ENCODE measurements at places on chromosomes 3 and 15.

DNA sequence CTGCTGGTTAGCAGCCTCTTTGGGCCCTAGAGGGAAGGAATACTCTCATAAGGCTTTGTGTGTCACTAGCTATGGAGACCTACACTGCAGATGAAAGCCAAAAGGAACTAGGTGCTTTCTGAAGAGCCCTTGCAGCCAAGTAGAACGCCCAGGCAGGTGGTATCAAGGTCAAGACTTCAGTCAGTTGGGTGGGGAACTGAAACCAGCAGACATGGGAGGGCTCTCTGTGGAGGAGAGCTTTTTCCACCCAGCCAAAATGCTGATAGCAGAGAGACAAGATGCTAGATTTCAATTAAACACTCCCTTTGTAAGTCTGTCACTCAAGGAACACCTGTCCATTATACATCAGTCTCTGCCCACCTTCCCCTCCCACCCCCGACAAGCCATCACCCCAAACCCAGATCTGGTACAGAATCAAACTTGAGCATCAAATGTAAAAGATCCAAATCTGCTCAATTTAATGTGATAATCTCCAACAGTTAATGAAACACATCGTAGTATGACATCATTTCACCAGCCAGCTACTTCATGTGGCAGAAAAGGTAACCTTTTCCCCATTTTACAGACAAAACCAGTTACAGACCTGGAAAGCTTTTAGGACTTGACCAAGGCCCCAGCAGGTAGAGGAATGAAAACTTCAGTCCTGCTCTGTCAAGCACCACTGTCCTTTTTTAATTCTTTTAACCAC, 14.6 kb downstream of the MRPS25 start:
- no peak for DNase-seq

GRCh38 chr15:65087411-65087810, 10.9 kb downstream of the KBTBD13 start:
- DNase-seq: no peak

GRCh38 chr15:93035953-93036810, 52.8 kb downstream of the RGMA start:
- DNase-seq: peak; percentile 76

DNA sequence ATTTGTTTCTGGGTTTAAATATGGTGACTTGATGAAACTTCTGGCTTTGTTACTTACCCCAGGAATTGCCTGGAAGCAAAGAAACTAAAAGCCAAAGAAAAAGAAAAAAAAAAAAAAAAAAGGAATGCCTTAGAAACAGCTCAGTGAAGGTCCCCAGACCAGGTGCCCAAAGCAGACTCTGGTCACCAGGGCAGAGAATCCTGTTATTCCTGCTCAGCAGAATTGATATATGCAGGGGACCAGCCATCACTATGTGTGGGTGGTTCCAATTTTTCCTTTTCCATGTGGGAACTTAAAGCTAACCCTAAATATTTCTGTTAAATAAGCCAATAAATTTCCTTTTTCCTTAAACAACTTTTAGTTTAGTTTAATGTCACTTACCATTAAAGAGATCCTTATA, 100.8 kb upstream of the TPRG1 start:
- no peak for DNase-seq

DNA sequence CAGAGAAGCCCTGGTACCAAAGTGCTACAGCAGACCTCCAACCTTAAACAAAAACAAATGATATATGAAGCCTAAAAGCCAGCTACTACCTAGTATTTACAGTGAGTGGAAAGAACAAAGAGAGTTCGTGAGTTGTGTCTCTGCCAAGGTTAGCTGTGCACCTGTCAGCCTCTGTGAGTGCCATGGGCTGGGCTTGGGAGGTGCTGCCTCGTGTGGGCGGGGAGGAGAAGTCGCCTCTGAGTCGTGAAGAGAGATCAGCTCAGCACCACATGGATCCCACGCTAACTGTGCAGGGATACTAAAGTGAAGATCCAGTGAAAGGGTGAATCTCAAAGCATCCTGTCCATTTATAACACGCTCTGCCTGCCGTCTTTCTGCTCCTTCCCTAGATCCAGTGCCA, 101.9 kb downstream of the CHDH start:
- DNase-seq: no peak

- no peak for DNase-seq
These were observed 22.7 kb upstream of the CHL1 start for GRCh38 chr3:173886-174285.

DNA sequence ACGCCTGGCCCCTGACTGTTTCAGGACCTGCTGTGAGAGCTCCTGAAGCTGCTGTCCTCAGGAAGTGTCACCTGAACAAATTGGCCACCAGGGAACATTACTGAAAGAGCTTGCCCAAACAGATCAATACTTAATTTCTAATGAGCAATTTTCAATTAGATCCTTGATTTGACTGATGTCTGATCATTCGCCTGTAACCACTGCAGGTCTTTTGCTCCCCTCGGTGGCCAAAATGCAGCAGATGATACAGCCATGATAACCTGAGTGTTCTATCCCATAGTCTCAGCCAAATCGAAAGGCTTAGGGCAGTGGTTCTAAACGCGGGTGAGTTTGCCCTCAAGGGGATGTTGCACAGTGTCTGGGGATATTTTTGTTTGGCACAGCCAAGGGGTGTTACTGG, 57.6 kb upstream of the MEX3B start:
- DNase-seq: no peak

DNA sequence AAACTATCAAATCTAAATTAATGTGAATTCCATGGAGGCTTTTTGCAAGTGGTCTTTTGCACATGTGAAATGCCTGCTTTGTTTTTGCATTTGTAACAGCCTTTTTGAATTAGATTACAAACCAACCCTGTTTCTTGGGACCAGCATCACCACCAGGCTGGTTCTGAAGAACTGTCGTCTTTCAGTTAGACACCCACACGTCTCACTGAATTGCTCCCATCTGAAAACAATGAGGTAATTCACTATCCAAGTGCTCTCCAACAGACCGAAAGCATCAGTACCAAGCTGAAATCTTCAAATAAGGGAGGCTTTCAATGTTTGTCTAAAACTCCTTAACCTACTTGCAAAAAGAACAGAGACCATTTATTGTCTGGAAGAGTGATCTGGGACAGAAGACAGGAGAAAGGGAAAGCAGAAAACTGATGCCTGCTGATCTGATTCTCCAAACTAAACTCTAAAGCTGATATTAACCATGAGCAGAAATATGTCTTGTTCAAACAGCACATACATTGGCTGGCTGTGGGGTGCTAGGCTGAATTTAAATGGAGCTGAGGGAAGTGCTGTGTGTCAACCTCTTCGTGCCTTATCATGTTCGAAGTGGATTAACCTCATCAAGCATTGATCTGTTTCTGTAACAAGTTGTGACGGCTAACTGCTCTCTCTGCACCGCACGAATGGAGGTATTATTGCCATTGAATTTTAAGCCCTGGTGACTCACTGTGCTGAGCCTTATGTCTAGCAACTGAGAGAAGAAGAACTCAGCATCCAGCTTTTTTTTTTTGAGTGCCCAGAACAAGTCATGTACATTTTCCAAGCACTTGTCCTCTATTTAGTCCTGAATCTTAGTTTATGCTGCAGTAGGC, 213.7 kb upstream of the P2RY1 start:
- no peak for DNase-seq

- no peak for DNase-seq
These were observed 194.8 kb upstream of the PFN2 start for GRCh38 chr3:150165396-150166094.

DNA sequence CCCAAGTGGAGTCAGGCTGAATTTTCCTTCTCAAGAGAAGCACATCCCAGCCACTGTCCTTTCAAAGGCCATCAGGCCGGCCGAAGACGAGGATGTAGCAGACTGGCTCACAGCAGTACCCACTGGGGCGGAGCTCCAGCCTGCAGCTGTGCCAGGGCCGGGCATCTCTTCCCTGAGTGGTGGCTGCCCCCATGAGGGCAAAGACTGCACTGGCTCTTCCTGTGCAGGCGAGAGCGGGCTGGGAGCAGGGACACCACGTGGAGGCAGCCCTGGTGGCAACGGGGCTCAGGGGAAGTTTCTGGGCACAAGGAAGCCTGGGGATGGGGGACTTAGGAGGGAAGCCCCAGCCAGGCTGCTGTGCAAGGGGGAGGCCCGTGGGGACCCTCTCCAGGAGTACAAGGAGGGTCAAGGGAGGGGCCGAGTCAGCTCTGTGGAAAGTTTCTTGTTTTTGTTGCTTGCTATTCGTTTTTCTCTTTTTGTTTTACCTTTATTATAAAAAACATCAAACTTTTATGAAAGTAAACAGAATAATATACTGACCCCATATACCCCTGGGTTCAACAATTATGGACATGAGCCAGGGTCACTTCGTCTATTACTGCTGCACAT, 66.1 kb downstream of the RPN1 start:
- DNase-seq: peak; percentile 79

DNA sequence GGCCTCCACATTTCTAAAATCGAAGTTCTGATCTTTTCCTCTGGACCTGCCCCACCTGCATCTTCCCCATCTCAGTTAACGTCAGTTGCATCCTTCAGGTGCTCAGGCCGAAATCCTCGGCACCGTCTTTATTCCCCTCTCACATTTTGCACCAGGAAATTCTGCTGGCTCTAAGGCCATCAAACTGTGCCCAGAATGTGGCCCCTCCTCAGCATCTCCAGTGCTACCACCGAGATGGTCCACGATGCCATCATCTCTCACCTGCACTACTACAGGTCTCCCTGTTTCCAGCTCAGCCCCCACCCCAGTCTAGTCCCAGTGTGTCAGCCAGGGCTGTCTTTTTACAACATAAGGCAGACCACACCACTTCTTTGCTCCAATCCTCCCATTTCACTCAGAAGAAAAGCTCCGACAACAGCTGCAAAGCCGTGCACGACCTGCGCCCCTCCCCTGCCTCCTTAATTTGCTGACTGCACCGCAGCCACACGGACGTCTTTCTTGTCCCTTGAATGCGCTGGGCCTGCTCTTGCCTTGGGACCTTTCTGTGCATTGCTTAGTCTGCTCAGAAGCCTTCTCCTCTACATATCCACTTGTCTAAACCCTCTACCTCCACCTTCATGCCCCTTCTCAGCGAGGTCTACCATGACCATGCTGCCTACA, 14.4 kb downstream of the MUC20 start:
- DNase-seq: no peak

DNA sequence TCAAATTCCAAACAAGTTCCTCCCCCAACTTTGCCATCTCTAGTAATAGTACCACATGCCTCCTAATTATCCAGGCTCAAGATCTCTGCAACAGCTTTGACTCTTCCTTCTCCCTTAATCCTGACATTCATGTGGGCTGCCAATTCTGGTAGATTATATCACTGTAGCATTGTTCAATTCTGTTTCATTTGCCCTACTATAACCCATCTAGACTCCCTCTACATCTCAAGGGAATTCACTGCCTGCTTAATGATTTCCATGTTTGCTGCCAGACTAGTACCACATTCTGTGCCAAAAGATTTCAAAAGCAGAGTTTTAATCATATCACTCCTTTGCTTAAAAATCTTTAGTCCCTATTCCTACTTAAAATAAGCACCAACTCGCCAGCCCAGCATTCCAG, 34.6 kb upstream of the PPIB start:
- DNase-seq: no peak

GRCh38 chr3:39933986-39934693, 124.7 kb downstream of the MYRIP start:
- no peak for DNase-seq

DNA sequence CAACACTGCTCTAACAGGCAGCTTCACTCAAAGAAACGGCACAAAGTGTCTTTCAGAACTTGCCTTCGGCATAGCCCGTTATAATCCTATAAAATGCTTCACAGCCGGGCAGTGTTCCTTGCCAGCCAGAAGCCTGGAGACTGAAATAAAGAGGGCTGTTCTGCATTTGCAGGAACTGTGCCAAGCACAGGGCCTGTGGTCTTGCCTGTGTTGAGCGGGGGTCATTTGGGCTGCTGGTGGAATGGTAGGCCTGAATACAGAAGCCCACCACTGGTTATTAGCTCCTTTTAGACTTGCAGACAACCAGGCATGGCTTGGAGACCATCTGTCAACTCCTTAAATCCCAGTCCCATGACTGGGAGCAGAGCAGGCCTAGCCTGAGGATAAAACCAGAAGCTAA, 4.7 kb upstream of the ARHGEF3 start:
- DNase-seq: no peak

- no peak for DNase-seq
These were observed 240.2 kb downstream of the UACA start for GRCh38 chr15:70523192-70523591.

- DNase-seq: no peak
These were observed 31.0 kb downstream of the PLXNA1 start for GRCh38 chr3:127013758-127014535.

DNA sequence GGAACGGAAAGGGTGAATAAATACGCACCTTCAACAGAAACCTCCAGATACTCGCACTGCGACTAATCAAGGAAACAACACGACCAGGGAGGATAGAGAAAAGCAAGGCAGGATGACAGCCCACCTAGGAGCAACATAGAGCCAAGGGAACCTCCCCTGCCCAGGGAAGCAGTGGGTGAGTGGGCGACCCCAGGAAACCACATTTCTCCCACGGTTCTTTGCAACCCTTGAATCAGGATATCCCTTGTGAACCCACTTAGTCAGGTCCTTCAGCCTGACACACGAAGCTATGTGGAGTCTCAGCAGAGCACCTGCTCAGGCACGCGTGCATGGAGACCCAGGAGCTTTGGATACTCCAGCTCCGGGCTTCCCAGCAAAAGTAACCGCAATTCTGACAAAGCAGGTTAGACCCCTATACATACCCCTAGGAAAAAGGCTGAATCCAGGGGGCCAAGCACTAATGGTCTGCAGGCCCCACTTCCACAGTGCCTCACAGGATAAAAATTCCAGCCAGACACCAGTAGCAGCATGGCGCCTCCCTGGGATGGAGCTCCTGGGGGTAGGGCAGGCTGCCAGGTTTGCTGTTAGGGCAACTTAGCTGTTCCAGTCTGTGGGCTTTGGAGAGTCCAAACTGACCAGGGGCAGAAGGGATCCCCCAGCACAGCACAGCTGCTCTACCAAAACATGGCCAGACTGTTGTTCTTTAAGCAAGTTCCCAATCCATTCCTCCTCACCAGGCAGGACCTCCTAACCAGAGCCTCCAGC, 38.4 kb upstream of the PXYLP1 start:
- no peak for DNase-seq

DNA sequence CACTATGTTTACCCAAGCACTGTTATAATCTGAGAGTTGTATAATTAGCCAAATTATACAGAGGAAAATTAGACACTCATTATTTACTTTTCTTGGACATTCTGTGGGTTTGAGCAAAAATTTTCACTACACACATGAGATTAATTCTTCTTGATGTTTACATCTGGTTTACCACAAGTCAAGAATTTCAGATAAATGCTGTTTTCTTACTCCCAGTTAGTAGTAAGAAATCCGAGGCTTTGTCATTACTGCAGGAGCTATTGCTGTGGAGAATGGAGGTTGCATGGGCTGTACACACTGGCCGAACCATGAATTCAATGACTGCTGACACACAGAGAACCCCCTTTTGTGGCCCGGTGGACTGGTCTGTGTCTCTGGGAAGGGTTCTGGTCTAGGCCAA, 207.7 kb upstream of the CFAP20DC start:
- DNase-seq: no peak

DNA sequence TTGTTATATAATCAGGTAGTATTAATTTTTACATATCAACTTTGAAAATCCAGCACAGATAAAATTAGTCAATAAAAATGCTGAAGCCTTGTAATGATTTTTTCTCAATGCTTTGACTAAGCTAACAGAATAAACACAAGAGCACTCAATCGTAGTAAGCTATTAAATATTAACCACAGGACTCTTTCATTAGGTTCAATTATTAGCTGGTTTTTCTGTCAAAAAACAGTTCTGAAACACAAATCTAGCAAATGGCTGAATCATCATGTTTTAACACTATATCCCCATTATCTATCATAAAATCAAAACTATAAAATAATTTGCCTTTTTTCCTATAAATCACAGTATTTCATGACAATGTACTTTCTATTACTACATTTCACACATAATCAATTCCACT, 69.6 kb downstream of the PLOD2 start:
- DNase-seq: no peak

- no peak for DNase-seq
These were observed 627.2 kb downstream of the ZIC1 start for GRCh38 chr3:148036331-148036876.
